ENCODE measurements at places on chromosomes 12 and 14.

DNA sequence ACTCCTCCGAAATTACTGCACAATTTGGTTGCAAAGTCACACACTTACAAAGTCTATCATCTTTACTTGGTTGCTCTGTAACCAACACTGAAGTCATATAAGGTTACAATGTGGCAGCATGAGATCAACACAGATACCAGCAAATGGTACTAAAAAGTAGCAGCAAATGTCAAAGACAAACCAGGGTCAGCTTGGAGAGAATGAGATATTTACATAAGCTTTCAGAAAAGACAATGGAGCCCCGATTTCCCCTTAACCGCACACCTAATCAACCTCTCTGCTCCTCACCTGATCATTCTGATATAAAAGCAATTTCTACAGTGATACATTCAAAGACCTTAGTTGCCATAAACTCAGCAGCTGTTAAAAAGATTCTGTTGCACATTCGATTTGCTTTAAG lies 76.4 kb upstream of the FOXN3 start:
- no peak for DNase-seq

GRCh38 chr14:90675399-90675798 lies 140.8 kb downstream of the TTC7B start:
- peak; percentile 95 for DNase-seq

DNA sequence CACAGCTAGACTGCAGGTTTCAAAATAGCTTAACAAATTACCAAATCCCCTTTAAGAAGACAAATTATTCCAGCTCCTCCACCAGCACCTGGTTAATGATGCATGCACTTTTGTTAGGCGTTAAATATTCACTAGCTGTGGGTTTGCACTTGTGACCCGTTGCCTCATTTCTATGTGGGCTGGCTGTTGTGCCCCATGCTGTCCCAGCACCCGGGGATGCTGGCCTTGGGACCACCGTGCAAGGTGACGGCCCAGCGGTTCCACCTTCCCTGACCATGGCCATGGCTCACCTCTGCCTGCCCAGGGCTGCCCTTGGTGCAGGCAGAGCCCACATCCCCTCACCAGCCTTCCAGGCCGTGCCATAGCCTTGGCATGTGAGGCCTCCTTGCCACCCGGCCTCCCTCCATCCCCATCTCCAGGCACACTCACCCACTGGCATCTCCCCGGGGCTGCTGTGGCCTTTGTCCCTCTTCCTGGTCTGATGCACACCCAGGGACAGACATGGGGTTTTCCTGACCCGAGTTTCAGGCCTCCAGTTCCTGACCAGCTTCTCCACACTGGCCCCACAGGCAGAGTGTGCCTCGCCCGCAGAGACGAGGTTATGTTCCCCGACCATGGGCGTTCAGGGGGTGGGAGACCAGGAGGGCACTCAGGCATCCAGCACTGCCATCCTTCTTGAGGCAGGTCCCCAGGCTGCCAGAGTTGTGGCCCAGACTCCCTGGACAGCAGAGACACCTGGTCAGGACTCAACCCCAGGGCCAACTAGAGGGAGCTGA lies 20.3 kb upstream of the C14orf180 start:
- DNase-seq: no peak

- DNase-seq: peak; percentile 96
These were observed 33.7 kb downstream of the DACT1 start for GRCh38 chr14:58671436-58671835.

DNA sequence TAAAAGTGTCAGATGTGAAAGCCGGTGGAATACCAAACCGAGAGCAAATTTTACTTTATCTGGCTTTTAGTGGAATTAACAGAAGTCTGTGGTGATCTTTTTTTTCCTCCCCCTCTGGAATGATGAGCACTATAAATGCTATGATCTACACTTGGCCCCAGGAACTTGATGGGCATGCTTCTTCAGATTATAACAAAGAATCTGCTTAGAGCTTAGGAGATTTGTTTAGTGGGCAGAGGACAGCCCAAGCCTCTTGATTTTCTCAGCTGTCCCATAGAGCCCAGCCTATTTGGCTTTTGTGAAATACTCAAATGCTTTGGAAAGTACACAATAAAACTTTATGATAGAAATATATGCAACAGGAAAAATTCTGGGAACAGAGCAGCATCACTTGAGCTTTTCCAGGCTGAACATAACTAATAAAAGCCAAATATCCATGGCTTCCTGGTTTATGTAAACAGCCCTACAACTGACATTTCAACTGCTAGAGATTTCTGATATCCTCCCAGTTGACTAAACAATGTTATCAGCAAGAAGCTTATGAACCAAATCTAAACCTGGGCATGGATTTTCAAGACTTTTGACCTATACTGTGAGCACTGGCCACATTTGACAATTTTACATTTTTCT lies 149.6 kb downstream of the PLXNC1 start:
- no peak for DNase-seq

DNA sequence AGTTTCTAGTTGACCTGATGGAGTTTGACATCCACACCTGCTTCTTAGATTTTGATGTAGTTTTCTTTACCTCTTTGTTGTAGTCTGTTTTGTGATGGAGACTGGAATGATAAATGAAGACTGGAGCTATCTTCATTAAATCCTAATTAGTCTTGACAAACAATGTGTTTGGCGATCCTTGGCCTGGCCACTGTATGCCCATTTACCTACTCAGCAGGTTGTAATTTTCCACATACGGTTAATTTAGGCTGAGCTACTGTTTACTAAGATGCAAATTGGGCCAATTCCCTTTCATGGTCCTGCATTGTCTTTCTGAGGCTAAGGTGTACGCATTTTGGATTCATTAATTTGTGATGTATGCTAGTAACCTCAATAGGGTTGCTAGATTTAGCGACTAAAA lies at the start of gene TAS2R7:
TSS of gene TAS2R7 (minus strand) at position 41 of the 400 bp plus-strand sequence. CDS start 57 bp downstream, outside the sequence.
- no peak for DNase-seq

- no peak for DNase-seq
These were observed 144.1 kb downstream of the RPAP3 start for GRCh38 chr12:47561746-47562145.

GRCh38 chr12:14505626-14506596 lies 61.8 kb downstream of the PLBD1 start:
- no peak for DNase-seq

DNA sequence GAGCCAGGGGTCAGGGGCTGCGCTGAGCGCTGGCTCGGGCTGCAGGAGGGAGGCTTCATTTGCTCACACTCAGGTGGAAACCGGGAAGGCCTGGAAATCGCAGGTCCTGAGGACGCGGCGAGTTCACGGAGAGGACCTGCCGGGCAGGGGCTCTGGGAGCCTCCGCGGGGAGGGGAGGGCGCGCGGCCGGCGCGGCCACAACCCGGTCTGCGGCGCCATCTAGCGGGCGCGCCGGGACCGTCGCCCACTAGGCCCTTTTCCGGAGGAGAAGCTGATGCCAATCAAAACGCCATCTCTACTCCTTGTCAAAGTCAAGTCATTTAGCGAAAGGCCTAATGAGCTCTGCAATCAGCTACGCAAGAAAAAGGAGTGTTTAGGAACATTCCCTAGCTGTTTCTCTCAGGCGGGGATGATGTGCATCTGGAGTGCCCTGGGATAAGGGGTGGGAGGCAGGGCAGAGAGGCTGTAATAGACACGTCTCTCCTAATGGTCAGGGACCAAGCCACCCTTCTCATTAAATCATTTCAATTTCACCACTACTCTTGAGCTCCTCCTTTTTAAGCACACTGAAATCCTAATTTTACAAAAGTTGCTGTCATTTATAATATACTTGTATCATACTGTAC lies 885.8 kb upstream of the TMEM132C start:
- peak; percentile 63 for DNase-seq

DNA sequence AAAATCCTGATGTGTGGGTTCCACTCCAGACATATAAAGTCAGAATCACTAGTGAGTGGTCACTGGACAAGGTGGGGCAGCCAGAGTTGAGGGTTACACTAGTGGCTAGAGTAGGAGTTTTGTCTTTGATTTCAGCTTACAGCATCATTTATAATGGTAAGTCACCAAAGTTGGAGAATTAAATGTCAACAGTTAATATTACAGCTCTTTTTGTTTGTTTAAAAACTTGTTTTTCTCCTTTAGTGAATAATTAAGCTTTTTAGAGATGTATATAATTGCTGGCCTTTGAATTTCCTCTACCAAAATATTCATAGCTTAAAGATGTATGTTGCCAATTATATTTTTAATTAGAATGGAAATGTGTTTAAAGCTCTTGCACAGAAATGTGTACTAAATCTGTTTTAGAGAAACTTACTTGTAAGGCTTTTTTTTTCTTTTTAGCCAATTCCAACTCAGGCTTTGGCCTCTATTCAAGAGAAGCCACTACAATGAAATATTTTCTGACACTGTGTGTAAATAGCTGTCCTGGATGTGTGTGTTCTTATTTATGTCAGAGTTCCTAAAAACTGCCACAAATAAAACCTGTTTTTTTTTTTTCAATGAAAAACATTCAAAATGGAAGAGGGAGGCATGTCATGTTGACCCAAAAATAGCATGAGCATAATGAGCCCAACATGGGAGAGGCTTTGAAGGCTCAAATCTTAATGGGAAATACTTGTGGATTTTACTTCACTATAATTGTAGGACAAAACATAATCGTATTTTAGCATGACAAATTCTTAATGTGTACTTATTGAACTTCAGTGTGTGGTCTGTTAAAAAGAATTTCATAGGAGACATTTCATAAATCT lies 92.2 kb downstream of the TBC1D30 start:
- DNase-seq: no peak

- no peak for DNase-seq
These were observed 72.7 kb downstream of the ESR2 start for GRCh38 chr14:64221391-64222003.

- DNase-seq: no peak
These were observed 76.1 kb downstream of the NCOR2 start for GRCh38 chr12:124491310-124491709.

- peak; percentile 43 for DNase-seq
These were observed 3.9 kb downstream of the HOXC5 start for GRCh38 chr12:54036620-54037359.
